Activated CD4-positive, alpha-beta T cell treated with anti-CD3 and anti-CD28 coated beads for 4 hours (primary cell): ENCODE measurements at places on chromosomes 6 and 20.
A peak's percentile ranks its signal among the peaks of the same experiment; 100 is the strongest.

GRCh38 chr6:145276756-145277155 is 458.6 kb downstream of the EPM2A start:
- no peak for DNase-seq

DNA sequence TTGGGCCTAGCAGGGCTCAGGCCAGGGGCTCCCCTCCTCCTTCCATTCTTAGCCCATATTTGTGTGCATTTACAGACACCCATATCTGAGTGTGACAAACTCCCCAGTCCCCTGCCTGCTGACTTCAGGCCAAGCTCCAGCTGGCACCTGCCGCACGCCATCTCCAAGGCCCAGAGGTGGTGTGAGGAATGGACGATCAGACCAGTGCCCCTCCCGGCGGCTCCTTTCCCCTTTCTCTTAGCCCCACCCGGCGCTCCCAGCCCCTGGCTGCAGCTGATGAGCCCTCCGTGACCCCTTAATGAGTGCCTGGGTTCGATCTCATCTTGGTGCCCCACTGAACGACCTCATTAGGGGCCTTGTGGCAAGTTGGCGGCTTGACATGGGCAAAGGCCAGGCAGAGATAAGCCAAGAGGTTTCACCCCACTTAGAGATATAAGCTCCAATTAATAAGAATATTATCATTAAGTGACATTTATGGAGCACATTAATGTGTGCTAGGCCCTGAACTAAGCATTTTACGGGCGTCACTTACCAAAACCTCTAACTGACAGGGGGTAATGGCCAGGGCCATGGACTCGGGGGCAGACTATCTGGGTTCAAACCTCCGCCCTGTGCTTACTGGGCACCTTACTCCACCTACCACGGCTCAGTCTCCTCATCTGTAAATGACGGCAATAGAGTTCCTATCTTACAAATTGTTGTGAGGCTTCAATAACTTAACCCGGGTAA is 17.5 kb downstream of the ADA start:
- no peak for DNase-seq

GRCh38 chr6:74826263-74826662 is 379.6 kb downstream of the COL12A1 start:
- DNase-seq, result no peak

DNA sequence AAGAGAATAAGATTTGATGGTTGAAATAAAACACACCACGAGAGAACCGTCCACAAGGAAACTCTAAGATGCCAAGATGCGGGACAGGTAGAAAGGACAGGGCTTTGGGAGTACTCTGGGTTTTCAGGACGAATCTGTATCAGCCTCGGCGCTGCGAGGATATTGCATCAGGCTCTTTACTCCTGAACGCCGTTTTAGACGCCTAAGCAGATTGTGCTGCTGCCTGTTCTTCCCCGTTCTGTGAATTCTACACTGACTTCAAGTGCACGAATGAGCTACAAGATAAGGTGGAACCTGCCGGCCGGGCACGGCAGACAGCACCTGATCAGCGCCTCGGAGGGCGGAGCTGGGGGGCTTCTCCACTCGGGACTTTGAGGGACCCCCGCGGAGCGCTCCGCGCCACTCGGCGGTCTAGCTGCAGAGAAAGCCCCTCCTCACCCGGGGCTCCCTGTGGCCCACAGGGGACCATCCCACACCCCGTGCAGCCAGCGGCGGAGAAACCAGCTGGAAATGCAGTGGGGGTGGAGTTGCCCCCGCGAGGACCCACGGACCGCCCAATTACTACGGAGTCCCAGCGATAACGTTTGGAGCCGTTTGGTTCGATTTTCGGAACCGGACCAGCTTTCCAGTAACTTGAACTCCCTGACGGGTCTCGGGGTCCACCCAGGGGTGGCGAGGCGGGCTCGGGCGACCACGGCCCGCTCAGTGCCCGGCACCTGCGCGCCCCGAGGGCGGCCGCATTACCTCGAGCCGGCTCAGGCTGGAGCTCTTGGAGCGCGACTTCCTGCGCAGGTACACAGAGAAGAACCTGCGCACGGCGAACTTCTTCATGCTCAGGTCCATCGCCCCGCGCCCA is 646 bp downstream of the RPS6KA2 start:
- peak; percentile 24 for DNase-seq

GRCh38 chr6:168032005-168032760 is 34.7 kb downstream of the KIF25 start:
- DNase-seq, result no peak

GRCh38 chr20:35287509-35288324 is 3.1 kb upstream of the EIF6 start:
- no peak for DNase-seq

GRCh38 chr20:9926476-9926875 is 87.6 kb upstream of the PAK5 start:
- no peak for DNase-seq

GRCh38 chr6:2961506-2961905 is 9.9 kb downstream of the SERPINB6 start:
- DNase-seq, result no peak

- DNase-seq, result no peak
These were observed 414.5 kb upstream of the HSF2 start for GRCh38 chr6:121984956-121985355.

GRCh38 chr20:12016291-12016690 is 98.6 kb downstream of the BTBD3 start:
- DNase-seq, result no peak

DNA sequence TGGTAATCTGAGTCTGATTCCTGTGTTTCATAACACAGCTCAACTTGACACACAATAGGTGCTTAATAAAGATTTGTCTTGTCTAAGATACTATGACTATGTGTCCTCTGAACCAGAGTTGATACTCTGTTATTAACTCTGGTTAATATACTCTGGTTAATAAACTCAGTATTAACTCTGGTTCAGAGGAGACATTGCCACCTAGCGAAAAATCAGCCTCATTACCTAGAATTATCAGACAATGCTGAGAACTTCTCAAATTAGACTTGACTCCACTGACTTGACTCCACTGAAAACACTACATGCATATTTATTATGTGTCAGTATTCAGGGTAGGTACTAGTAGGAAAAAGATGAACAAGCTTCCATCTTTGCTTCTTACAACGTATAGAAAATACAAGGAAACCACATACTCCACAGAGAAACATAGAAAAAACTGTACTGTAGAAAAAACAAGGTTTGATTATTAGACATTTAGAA is 73.9 kb downstream of the AHI1 start:
- DNase-seq, result peak; percentile 6

- DNase-seq, result no peak
These were observed 96.2 kb downstream of the THBS2 start for GRCh38 chr6:169157197-169158148.

GRCh38 chr6:158408552-158409130 is 96.4 kb downstream of the TULP4 start:
- no peak for DNase-seq

DNA sequence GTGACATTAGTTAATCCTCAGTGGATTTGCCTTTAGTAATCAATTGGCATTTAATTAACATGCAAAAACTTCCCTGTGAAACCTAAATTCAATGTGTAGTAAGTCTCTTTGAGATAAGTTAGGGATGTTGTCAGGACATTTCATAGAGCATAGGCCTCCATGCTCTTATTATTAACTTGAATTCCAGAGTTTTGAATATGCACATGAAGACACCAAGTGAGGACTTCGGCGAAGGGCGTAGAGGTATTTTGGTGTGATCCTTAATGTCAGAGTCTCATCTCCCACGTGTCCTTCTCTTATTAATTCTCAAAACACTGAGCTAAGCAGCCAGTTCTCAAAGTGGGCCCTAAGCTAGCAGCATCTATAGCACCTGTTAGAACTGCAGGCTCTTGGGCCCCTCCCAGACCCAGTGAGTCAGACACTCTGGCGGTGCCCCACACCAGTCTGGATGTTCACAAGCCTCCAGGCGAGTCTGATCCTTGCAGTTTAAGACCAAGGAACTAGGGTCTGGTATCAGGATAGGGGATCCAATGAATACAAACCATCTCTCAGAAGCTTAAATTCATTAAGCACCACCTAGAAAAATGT is 292.1 kb downstream of the QKI start:
- no peak for DNase-seq

DNA sequence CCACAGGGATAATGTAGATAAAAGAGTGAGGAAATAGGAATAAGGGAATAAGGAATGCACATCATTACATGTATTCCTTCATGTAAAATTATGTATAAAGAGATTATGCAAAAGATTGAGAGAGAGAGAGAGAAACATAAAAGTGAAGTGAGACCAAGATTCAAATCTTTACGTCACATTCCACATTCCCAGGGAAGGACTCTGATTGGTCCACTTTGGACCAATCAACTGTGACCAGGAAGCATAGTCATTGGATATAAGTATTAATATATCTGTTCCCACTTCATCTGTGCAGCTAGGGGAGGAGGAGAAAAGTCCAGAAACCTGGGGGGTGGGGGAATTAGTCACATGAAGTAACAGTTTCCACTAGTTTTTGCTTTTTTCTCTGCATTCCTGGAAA is 66.4 kb downstream of the SLC2A10 start:
- DNase-seq, result no peak

- DNase-seq, result peak; percentile 36
These were observed 864 bp upstream of the CEBPB start for GRCh38 chr20:50189681-50190250.

- DNase-seq, result no peak
These were observed 41.1 kb upstream of the ADGRG6 start for GRCh38 chr6:142260748-142261147.

DNA sequence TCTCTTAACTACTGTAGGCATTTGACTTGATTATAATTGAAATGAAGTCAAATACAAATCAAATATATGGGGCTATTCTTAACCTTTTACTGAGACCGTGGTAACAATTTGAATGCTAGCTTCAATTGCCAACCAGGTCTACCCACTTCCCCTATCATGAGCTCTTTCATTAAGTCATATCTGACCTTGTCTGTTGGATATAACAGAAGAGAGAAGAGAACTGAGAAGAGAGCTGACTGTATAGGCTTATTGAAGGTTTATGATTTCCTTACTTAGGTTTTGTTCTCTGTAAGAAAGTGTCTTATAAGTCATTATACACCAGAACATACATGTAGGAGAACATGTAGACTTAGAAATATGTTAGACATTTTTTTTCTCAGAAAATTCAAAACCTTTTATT is 549.4 kb downstream of the COL12A1 start:
- DNase-seq, result no peak

DNA sequence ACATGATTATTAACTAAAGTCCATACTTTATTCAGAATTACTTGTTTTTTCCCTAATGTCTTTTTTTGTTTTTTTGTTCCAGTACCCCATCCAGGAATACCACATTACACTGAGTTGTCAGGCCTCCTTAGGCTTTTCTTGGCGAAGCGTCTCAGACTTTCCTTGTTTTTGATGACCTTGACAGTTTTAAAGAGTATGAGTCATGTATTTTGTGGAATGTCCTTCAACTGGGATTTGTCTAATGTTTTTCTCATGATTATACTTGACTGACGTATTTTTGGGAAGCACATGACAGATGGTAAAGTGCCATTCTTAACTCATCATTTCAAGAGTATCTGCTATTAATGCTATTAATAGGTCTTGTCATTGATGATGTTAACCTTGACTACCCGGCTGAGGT is 23.6 kb downstream of the ENPP1 start:
- no peak for DNase-seq

- DNase-seq, result no peak
These were observed 9.1 kb downstream of the LBP start for GRCh38 chr20:38355161-38356012.

GRCh38 chr20:3560162-3560561 is 89.3 kb downstream of the ATRN start:
- no peak for DNase-seq

GRCh38 chr6:10613723-10614122 is 80.7 kb downstream of the C6orf52 start:
- DNase-seq, result no peak

DNA sequence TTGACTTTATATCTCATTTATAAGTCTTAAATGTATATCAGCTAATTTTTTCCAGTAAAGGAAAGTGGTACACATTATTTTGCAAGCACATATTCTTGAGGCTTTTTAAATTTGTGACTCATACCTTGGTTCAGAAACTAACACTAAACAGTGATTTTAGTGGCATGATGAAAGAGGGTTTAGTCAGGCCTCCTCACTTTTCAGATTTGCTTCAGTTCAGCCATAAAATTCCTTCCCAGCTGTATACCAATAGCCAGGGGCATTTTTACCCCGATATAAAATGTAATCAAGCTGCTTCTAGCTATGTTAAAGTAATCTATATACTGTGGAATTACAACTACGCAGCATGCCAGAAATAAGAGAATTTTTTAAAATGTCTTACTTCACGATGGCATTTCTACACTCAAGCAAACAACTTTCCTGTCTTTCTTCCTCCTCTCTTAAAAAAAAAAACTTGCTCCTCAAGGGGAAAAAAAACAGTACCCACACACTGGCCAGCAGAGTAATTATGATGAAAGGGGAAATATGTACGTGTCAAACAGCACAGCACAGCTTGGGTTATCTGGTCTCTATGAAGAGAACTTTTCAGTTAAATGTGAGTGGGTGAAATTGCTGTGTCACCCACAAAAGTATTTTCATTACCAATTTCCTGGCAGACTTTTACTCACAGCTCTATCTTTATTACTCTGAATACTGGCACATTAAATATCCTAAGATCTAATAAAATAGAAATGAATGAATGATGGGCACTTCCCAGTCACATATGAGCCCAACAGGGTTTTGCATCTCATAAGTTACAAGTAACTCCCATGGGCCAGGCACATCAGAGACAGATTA is 244.8 kb upstream of the TENT5A start:
- no peak for DNase-seq

- no peak for DNase-seq
These were observed 402.9 kb upstream of the MAP3K7 start for GRCh38 chr6:90989763-90990162.

DNA sequence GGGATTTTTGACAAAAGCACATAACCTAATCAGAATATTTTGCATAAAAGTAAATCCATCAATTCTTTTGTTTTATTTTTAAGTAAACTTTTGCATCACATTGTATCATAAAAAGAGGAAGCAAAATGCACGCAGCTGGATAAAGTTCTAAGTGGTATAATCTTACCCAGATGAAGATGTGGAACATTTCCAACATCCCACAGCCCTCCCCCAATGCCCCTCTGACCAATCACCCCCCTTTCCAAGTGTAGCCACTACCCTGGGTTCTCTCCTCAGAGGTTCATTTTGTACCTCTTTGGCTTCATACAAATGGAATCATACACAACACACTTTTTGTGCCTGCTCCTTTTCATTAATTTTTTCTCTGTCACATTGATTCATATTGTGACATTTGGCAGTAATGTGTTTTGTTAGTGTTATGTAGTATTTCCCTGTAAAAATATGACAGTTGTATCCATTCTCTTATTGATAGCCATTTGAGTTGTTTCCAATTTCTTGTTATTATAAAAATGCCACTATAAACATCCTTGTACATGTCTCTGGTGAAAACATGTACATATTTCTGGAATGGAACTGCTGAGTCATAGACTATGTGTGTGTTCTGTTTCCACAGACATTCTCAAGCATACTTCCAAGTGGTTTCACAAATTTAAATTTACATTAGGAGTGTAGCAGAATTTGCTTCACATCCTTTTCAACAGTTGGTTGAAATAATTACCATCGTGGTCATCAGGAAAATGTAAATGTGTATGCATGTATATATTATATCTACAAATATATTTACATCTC is 92.9 kb upstream of the SYNDIG1 start:
- DNase-seq, result no peak

GRCh38 chr20:33010674-33011449 is 3.4 kb downstream of the BPIFB2 start:
- no peak for DNase-seq
